Foreskin fibroblast (primary cell): ENCODE measurements at places on chromosomes 3 and 15.

DNA sequence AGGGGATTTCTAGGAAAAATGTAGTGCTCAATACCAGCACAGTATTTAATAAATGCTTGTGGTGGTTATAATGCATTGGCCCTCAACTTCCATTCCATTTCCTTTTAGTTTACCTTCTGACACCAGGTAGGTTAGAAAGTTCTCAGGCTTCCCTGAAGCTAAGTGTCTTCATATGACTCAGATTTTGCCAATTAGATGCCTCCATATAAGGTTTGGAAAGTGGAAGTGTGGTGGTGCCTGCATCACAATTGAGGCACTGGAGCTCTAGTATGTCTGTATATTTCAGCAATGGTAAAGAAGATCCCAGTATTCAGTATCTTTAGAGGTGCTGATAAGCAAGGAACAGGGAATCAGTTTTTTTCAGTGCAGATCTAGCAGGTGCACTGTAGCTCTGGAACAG lies 18.3 kb downstream of the XRN1 start:
- no peak for DNase-seq

GRCh38 chr3:32305361-32305876 lies 66.9 kb downstream of the CMTM8 start:
- DNase-seq: peak; percentile 46

DNA sequence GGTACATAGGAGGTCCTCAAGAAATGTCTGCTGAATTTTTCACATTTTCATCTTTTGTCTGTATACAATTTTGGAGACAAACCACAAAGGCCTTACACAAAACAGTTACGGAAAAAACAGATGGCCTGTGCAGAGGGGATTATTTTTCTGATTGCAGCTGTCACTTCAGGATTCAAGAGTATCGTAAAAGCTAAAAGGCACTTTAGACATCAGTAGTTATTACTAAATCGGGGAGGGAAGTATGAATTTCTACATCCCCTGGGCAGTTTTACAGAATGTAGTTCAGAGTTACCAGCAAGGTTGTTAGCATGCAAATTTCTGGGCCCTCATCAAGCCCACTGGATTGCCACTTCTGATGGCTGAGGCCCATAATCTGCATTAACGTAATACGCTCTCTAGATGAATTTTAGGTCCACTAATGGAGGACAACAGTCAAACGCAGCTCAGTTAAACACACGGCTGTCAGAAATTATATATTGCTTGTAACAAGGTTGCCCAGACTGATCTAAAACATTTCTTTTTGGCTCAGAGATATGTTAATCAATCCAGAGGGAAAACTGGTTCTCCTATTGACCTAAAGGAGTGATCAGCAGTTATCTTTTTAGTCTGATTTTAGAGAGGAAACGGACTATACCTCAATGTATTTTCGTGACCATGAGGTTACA lies 1.1 kb downstream of the RIOX2 start:
- no peak for DNase-seq

DNA sequence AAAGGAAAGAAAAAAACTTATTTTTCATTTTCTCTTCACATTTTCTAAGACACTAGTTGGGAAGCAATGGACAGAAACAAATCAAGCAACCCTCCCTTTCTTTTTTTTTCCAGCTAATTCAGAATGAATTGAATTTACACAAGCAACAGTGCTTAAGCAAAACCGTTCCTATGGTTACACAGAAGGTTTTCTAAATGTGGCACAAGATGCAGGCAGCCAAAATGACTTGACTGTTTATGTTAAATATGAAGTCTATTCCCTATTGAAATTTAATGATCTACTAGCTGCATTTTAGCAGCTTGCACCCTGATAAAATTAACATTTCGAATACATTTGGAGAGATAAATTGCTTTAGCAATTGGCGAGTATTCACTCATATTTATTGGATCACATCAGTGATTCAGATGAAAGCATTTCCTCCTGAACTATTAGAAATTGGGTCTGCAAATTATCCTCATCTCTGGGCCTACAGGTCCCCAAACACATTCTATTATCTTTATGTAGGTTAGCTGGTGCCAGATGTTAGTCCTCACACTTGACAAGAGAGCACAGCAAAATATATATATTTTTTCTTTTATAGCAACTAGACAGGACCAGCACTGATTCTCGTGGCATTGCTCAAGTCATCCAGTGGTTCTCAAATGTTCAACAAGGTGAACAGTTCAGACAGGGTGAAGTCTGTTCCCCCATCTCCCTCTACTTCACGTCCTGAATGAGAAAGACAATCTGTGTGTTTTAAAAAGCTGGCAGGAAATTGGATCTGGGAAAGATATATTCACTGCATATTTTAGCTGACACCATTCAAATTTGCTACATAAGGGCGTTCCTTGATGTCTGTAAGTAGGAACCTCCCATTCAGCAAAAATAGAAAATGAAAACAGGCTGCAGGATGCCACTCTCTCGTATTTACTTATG lies 463.6 kb upstream of the KCNMB2 start:
- DNase-seq: no peak
